Activated CD4-positive, alpha-beta memory T cell treated with anti-CD3 and anti-CD28 coated beads for 36 hours (primary cell): ENCODE measurements at places on chromosomes 16 and 17. TPM values are rescaled to one million over a fixed set of nuclear protein-coding genes. Genes with fewer than 3 reads are reported as not detected.
A peak's percentile ranks its signal among the peaks of the same experiment; 100 is the strongest.

Gene SLC7A5
- total RNA-seq: 262 TPM

- peaks cover 14% of the 10 kb centered on the region for H3K4me1 ChIP-seq
- DNase-seq: peak; percentile 15
- peaks cover 2% of the 10 kb centered on the region for H3K27me3 ChIP-seq
- H3K36me3 ChIP-seq: peaks cover under 1% of the 10 kb centered on the region
- H3K4me3 ChIP-seq: peak overlapping the region; percentile 75
- no peak overlapping the region for H3K27ac ChIP-seq
Measured at GRCh38 chr17:41836550-41837196, 641 bp upstream of the NT5C3B start.

DNA sequence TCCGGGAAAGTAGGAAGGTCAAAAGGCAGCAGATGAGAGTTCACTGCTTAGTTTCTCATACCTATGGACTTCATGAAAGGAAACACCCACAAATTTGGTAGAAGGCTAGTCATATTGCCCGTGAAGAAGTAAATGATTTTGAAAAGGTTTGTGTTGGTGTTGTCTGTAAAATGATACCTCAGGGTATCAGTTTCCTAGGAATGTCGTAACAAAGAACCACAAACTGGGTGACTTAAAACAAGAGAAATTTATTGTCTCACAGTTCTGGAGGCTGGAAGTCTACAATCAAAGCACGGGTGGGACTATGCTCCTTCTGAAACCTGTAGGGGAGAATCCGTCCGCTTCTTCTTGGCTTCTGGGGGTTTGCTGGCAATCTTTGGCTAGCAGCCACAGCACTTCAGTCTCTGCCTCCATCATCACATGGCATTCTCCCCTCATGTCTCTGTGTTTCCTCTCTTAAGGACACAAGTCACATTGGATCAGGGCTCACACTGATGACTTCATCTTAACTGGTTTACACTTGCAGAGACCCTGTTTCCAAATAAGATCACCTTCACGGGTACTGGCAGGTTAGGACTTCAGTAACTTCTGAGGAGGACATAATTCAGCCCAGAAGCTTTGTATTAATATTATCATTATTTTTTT is 2.0 kb upstream of the NAE1 start:
- H3K4me3 ChIP-seq: no peak overlapping the region
- DNase-seq: no peak
- no peak overlapping the region for H3K27ac ChIP-seq
- H3K36me3 ChIP-seq: peaks cover 3% of the 10 kb centered on the region
- peaks cover 33% of the 10 kb centered on the region for H3K4me1 ChIP-seq
- H3K27me3 ChIP-seq: no peaks in the 10 kb centered on the region

GRCh38 chr16:3182608-3183444 is 5.2 kb upstream of the OR1F1 start:
- H3K4me1 ChIP-seq: peaks cover 27% of the 10 kb centered on the region
- H3K27me3 ChIP-seq: peaks cover 70% of the 10 kb centered on the region
- DNase-seq: peak; percentile 77
- H3K36me3 ChIP-seq: peaks cover 8% of the 10 kb centered on the region
- H3K27ac ChIP-seq: peak overlapping the region; percentile 84

DNA sequence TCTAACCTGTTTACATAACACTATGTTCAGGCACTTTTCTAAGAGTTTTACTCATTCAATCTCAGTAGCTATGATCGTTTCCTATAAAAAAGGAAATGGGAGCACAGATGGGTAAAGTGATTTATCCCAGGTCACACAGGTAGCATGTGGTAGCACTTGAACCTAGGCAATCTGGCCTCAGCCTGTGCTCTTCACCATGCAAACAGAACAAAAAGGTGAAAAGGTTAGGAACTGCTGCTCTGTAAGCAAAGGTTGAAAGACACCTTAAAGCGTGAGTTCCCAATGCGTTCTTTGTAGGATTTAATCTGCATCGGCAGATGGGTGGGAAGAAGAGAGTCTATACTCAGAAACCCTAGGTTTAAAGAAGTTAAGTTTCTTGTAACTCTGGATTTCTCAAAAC is 14.9 kb upstream of the KLHL11 start:
- no peaks in the 10 kb centered on the region for H3K27me3 ChIP-seq
- H3K36me3 ChIP-seq: peaks cover 48% of the 10 kb centered on the region
- no peaks in the 10 kb centered on the region for H3K4me1 ChIP-seq
- no peak overlapping the region for H3K27ac ChIP-seq

DNA sequence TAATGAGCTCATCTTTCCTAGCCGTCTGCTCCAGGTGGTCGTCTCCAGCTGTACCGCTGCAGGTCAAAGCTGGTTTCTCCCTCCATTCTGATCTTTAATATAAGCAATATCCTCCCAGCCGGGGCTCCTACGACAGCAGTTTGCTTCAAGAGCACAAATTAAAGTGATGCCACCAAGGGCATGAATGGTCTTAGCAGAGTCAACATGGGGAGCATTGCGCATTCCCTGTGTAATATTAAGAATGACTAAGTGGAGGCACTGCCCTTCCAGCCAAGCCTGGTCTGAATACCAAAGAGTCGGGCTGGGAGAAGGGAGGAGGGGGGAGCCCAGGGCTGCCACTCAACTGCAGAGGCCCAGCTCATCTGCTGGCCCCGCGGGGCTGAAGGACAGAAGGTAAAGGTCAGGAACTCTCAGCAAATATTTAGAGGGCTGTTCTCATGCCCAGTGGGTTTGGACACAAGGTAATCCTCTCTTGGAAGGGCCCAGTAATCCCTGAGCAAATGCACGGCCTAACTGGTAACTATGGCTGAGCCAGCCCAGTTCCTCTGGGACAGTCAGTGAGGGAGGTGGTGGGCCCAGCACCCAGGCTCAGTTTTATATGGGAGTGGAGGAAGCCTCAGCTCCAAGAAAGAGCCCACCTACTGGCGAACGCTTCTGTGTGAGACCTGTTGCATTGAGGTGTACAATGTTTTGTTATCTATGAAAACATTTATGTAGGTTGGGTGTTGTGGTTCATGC is 121.2 kb downstream of the IRX3 start:
- H3K27ac ChIP-seq: no peak overlapping the region
- H3K4me3 ChIP-seq: no peak overlapping the region
- no peaks in the 10 kb centered on the region for H3K4me1 ChIP-seq
- no peaks in the 10 kb centered on the region for H3K27me3 ChIP-seq
- DNase-seq: no peak

Gene SLC5A11
- not detected for total RNA-seq

GRCh38 chr17:64264891-64265290 is 1.8 kb upstream of the TEX2 start:
- peaks cover 30% of the 10 kb centered on the region for H3K4me1 ChIP-seq
- H3K27me3 ChIP-seq: no peaks in the 10 kb centered on the region
- H3K4me3 ChIP-seq: no peak overlapping the region
- no peak overlapping the region for H3K27ac ChIP-seq
- no peak for DNase-seq

- peaks cover 17% of the 10 kb centered on the region for H3K36me3 ChIP-seq
- H3K4me1 ChIP-seq: no peaks in the 10 kb centered on the region
- no peaks in the 10 kb centered on the region for H3K27me3 ChIP-seq
- H3K4me3 ChIP-seq: no peak overlapping the region
Measured at GRCh38 chr16:27618606-27619327, 68.8 kb downstream of the KATNIP start.

DNA sequence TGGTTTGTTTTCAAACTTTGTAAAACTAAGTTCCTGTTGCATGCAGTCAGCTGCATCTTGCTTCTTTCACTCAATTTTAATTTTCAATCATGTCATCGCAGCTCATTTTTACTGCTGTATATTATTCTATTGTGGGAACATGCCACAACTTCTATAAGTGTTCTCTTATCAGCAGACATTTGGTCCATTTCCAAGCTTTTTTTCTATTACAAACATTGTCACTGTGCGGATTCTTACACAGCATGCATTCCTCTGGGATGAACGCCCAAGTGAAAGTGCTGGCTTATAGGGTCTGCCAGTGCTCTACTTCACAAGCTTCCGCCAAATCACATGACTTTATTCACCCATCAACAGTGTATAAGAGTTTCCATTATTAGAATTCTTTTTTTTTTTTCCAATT is 22.7 kb downstream of the GINS3 start:
- no peak for DNase-seq
- H3K27ac ChIP-seq: no peak overlapping the region
- no peak overlapping the region for H3K4me3 ChIP-seq
